ENCODE measurements at places on chromosomes 11 and 22.

- no peak for DNase-seq
Measured at GRCh38 chr11:27700351-27701301, at the start of gene BDNF. Gene BDNF (minus strand): TSS chr11:27700455. CDS start chr11:27658564, 41,891 bp downstream.

DNA sequence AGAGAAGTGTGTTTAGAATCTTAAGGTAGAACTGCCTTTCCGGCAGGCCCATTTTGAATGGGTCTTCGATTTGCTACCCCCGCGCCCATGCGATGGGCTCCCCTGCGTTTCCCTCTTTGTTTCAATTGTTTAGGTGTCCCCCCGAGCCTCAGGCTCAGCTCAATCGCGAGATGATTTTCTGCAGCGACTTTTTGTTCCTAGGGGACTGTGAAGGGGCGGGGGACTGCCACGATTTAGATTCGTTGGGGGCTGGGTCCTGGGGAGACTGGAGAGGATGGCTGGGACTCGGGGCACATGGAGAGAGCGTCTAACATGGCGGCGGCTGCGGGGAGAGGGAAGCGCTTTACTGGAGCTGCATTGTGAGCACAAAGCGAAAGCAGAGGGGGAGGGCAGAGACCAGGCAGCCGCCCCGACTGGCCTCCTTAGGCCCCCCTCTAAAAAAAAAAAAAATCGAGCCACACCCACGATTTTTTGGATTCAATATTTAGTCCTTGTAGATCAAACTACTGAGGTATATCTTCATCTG, 1.7 kb downstream of the CAPRIN1 start:
- peak; percentile 74 for DNase-seq

DNA sequence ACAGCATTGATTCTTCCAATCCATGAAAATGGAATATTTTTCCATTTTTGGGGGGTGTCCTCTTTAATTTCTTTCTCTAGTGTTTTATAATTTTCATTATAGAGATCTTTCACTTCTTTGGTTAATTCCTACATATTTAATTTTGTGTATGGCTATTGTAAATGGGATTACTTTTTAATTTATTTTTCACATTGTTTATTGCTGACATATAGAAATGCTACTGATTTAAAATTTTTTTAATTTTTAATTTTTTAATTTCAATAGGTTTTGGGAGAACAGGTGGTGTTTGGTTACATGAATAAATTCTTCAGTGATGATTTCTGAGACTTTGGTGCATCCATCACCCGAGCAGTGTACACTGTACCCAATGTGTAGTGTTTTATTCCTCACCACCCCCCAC, 26.6 kb upstream of the OOSP4B start:
- no peak for DNase-seq

- DNase-seq: no peak
Measured at GRCh38 chr11:19253817-19254216, 13.1 kb upstream of the E2F8 start.

DNA sequence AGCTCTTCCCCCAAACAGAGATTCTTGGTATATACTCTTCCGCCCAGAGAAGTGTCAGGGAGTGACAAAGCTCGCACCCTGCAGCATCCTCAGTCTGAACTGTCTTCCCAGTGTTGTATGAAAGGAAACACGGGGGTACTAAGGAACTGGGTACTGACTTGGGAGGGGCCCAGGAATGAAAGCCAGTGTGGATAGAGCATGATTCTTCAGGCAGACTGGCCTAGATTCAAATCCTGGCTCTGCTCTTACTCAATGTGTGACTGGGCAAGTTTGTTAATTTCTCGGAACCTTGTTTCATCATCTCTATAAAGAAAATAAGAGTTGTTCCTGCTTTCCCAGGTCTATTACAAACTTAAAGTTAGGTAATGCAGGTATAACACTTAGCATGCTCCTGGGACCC, 266.0 kb upstream of the NARS2 start:
- no peak for DNase-seq

- DNase-seq: no peak
Measured at GRCh38 chr11:45724153-45724552, 58.7 kb upstream of the CHST1 start.

DNA sequence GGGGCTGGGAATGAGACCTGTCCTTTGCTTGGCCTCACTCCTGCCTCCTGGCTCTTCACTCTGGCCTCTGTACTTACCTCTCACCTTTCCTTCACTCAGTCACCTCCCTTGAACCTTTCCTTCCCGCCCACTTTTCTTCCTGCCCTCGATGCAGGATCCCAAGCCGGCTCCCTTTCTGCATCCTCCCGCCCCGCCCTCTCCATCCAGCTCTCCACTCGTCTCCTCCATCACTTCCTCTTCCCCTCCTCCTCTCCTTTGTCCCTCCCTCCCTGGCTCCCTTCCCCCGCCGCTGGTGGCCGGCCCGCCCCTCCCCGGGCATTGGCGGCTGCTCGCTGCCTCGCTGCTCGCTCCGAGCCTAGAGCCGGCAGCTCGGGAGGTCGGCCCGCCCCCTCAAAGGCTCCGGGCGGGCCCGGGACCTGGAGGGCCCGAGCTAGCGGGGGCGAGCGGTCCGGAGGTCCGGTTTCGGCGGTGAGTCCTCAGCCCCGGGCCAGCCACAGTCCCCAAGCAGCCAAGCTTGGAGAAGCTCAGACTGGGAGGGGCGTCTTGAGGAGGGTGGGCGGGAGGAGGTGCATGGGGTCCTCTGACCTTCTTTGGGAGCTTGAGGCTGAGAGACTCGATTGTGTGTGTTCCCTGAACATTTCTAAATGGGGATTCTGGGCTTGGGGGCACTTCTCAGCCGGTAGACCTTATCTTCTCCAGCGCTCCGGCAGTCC, 13.8 kb downstream of the PHLDB1 start:
- DNase-seq: no peak

GRCh38 chr11:79794057-79794456, 353.2 kb upstream of the TENM4 start:
- no peak for DNase-seq

- DNase-seq: no peak
Measured at GRCh38 chr11:46696212-46696558, 4.2 kb downstream of the ARHGAP1 start.

DNA sequence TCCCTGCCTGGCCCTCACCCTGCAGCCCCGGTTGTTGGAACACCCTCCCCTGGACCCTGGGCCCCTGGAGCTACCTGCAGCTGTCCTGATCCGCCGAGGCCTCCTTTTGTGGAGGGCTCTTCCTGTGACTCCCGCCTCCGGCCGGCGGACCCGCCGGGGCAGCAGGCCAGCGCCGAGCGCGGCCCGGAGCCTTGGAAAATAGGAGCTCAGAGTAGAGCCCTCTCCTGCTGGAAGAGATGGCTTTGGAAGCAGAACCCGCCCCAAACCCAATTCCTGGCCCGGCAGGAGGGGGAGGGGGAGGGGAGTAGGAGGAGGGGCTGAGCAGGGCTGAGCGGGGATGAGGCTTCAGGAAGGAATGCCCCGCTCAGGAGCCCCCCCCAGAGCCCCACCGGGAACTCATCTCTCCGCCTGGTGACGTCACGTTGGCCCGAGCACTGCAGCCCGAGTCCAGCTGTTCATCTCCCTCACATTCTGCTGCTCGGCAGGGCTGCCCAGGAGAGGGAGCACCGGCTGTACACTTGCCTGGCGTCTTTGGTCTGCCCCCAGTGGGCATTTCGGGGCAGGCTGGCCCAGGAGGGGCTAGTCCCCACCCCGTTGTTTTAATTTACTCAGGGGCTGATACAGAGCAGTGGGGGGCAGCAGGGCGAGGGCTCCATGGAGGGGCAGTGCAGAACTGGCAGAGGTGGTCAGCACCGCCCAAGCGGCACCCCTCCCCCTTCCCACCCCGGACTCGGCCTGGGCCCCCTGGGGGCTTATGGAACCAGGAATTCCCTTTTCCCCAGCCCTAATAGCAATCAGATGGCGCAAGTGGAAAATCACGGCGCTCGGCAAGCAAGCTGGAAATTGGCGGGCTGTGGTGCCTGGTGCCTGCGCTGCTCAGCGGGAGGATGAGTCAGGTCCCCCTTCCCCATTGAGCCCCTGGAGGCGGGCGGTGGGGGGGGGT, at the start of gene MRGPRF:
Gene MRGPRF (minus strand): TSS at position 238 of the 943 bp plus-strand sequence. CDS start 3,345 bp downstream, outside the sequence.
- no peak for DNase-seq

- DNase-seq: no peak
Measured at GRCh38 chr11:34317666-34318065, 40.1 kb downstream of the ABTB2 start.

DNA sequence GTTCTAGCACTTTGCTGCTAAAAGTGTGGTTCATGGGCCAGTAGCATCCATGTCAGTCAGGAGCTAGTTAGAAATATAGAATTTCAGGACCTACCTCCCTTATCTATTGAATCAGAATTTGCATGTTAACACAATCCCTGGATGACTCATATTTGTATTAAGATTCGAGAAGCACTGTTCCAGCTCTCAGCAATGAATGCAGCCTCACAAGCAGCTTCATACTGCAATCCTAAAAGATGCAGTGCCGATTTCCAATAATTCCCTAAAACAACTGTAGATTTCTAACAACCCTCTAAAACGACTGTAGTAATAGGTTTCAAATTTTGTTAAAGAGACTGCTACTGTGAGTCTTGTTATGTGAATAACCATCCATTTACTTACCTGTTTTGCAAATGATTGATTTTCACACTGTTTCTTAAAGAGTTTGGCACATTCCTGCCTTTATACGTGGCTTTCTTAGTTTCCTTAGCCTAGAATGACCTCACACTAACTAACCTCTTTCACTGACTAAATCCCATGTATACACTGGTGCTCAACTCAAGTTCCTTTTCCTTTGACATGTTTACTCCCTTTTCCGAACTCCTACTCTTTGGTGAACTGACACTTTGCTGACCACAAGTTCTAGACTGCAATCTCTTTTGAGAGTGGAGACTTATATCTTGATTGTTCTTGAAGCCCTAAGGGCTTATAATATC, 511.8 kb downstream of the METTL15 start:
- DNase-seq: no peak

GRCh38 chr11:110356762-110357671, 60.6 kb upstream of the RDX start:
- DNase-seq: no peak

DNA sequence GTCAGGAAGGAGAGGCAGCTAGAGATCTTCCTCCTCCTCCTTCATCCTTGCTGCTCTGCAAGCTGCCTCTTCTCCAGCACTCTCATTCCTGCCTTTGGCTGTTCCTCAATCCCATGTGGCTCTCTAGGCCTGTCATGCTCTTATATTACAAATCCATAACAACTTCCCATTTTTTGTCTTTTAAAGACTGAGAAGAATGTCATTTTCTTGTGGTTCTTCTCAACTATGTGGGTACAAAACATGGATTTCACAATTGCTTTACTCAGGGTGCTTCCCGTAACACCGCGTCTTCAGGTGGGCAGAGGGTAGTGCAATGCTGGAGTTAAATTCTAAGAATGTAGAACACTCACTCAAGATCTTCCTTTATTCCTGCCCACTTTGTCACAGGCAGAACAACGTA, 6.8 kb upstream of the CAT start:
- no peak for DNase-seq

- DNase-seq: no peak
Measured at GRCh38 chr22:34255042-34255441, 334.8 kb upstream of the LARGE1 start.

- no peak for DNase-seq
Measured at GRCh38 chr11:120785576-120785975, 238.3 kb upstream of the TBCEL start.

- DNase-seq: peak; percentile 94
Measured at GRCh38 chr22:36830601-36831000, 13.8 kb upstream of the PVALB start.

GRCh38 chr22:50687829-50688228, 15.2 kb downstream of the SHANK3 start:
- DNase-seq: no peak

DNA sequence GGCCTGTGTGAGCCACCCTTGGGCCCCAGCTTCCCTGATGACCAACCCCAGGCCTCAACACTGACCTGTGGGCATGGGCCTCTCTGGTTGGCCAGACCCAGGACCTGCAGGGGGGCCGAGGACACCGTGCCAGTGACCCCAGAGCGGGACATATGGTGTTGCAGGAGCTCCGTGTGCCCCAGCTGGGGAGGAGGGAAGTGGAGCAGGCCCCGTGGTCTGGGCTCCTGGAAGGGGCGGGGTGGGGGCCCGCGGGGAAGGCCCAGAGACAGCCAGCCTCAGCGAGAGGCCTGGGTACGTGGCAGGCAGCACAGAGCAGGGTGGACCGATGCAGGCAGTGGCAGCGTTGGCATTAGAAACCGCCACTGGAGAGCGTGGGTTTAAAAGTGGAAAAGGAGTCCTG, 22.2 kb downstream of the MUC6 start:
- no peak for DNase-seq

GRCh38 chr22:38115423-38116205, 5.1 kb upstream of the BAIAP2L2 start:
- no peak for DNase-seq

- DNase-seq: peak; percentile 75
Measured at GRCh38 chr11:96012086-96012824, 88.3 kb upstream of the MTMR2 start.

- DNase-seq: no peak
Measured at GRCh38 chr11:104370478-104370877, 206.5 kb upstream of the PDGFD start.

DNA sequence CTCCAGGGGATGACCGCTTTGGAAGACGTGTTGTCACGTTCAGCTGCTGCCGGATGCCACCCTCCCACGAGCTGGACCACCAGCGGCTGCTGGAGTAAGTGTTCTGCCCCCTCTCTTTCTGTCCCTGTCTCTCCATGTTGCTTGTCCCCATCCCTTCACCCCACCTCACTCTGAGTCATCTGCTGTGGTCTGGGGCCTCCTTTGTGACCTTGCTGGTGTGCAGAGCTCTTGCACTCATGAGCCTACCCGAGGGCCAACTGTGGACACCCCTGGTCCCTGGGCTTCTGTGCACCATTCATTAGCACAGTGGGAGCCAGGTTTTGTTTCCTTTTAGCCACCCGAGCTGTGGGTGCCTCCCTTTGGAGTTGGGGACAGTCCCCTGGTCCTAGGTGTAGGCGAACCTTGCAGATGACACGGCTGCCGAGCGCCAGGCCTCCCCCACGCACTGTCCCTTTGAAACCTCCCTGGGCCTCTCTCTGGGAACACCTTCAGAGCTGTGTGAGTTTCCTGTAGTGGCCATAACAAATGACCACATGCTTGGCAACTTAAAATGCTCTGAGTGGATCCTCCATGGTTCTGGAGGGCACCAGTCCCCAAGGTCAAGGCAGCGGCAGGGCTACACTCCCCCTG, 49.8 kb downstream of the ARHGAP8 start:
- no peak for DNase-seq

GRCh38 chr22:39374191-39374590, 24.4 kb downstream of the SYNGR1 start:
- DNase-seq: no peak

- no peak for DNase-seq
Measured at GRCh38 chr11:32430568-32431381, 4.6 kb downstream of the WT1 start.

DNA sequence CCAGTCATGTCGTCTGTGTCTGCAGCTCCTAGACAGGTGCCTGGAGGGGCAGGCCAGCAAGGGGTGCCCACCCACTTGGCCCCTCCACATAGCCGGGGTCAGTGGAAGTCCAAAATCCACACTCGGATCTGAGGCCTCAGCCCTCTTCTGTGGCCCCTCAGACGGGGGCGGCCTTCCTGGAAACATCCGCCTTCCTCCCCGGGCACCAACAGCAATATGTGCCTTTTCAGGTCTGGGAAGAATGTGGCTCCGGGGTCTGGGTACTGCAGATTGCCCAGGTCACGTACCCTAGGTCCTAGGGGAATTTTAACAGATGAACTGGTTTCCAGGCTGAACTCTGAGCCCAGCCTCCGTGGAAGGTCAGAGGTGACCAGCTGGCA, 208.6 kb downstream of the CTTN start:
- DNase-seq: no peak

Measured in Jurkat, Clone E6-1 (cell line).